Frontal cortex (tissue), 4 donors: ENCODE measurements at places on chromosomes 6 and 20.

DNA sequence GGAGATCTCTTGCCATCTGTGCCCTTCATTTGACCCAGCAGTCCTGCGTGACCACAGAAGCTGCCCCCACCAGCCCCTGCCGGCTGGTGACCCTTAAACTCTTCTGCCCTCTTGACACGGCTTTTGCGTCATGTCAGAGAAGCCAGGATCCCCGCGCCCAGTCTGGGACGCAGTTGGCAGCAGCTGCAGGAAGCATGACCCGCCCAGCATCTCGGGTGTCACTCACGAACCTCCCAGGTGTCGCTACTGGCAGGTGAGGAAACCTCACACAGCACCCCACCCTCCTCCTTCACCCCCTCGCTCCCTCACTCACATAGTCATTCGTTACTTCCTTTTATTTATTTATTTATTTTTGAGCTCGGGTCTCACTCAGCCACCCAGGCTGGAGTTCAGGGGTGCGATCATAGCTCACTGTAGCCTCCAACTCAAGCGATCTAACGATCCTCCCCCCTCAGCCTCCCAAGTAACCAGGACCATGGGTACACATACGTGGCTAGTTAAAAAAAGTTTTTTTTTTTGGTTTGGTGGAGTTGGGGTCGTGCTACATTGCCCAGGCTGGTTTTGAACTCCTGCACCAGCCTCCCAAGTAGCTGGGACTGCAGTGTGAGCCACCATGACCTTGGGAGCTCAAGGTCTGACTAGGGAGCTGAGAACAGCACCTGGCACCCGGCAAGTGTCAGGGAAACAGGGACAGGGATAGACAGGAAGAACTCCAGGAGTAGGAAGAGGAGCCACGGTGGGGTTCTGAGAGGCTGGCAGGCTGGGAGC is 14.1 kb upstream of the SPDEF start:
- DNase-seq = no peak

DNA sequence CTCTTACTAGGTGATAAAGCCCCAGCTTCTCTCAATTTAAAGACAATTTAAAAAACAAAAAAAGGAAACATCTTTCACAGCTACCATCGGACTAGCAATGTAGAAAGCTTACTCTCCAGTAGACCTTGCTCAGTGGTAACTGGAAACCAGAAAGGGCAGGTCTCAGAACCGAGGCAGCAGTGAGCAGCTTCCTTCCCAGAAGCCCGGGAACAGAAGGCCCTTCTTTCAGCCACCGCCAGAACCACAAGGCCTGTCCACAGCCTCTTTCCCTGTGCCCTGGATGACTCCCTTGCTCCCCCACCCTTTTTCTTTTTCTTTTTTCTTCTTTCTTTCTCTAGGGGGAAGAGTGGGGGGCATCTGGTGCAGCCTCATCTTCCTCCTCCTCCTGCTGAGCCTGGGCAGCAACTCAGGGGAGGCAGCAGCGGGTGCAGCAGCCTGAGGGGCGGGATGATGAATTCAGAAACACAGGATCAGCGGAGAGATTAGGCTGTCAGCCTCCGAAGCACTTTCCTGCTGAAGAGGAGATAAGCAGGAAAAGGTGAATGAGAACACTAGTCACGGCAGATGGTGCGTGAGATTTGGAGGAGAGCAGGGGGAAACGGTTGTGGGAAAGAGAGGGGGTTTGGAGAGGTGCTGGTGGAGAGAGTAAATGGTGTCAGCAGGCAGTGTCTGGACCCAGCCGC is 158.5 kb downstream of the ID4 start:
- no peak for DNase-seq

DNA sequence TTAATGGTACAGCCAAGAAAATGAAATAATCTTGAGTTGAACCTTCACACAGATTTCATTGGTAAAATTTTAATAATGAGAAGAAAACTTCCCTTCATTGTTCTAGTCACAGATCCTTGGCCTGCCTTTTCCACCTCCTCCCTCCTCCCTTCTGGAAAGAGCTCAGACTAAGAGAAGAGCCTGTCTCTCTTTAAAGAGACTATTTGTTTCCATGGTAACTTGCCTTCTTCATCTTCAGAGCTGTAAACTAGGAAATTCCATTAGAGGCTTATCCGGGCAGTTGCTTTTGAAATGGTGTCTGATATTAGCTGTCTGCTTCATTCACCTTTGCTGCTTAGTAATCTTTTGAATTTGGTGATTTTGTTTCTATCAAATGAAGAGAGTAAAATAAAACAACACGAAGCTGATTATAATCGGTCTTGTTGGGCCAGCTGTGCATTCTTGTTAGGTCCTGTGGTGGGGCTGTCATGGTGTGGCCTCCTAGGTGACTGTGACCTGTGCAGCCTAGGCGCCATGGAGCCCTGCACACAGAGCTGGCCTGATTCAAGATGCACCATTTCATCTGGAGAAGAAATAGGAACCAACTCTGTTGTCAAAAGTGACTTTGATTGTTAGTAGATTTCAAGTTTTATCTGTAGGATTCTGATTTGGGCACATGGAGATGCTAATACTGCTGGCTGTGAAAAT is 96.7 kb downstream of the MAP3K7 start:
- DNase-seq = no peak

GRCh38 chr6:14569394-14569793 is 451.8 kb downstream of the CD83 start:
- DNase-seq = no peak

- peak; percentile 97 for DNase-seq
These were observed at the start of gene NQO2 for GRCh38 chr6:2999618-3000557. Gene NQO2 (plus strand): TSS chr6:2999894. CDS start chr6:3006553, 6,659 bp downstream.
